Right cardiac atrium (tissue), 5 donors: ENCODE measurements at places on chromosomes 12 and 14. TPM values are rescaled to one million over a fixed set of nuclear protein-coding genes. Genes with fewer than 3 reads are reported as not detected.
A peak's percentile ranks its signal among the peaks of the same experiment; 100 is the strongest.

The RAD51AP1 gene
- 1.7 TPM for total RNA-seq

The CCDC177 gene
- total RNA-seq, result not detected

- DNase-seq, result no peak
These were observed 1.6 kb upstream of the NDRG2 start for GRCh38 chr14:21026274-21026987.

GRCh38 chr14:53953002-53953827, 3.4 kb downstream of the BMP4 start:
- DNase-seq, result peak; percentile 96

DNA sequence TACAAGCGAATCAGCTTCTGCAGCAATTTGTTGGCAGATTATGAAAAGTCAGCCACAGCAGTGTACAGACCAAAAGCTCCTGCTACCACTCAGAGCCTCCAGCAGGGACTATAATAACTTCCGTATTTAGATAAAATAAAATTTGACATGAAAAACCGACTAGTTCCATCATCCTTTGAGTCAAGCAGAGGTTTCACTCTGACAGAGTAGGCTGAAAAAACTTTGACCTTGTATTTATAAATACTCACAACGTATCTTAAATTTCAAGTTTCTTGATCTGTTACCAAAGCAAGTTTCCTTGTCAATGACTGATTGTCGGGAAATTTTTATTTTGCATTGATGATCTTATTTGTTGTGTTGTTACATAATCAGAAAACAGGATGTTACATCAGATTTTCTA, 283.4 kb downstream of the DAD1 start:
- DNase-seq, result no peak
